ENCODE measurements at places on chromosomes 3 and 15.

GRCh38 chr3:61967019-61967418 lies 405.6 kb downstream of the PTPRG start:
- DNase-seq = no peak

DNA sequence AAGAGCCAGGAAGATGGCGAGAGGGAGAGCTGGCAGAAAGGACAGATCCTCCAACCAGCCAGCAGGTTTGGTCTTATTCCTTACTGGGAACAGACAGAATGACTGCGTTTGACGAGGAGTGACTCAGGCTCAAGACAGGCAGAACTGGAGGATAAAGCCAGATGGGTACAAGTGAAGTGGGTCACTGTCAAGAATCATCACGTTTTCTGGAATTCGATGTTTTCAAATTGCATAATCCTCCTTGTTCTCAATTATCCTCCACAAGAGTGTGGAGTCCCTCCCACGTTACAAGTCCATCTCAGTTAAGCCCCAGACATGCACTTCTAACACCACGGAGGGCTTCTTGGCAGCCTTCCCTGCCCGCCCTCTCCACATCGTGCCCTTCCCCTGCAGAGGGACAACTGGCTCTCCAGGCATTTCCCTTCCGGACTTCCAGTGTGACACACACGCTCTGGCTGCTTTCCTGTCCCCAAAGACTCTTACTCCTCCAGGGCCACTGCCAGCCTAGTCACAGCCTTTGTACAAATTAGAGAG lies 183.1 kb downstream of the CHST2 start:
- peak; percentile 69 for DNase-seq

GRCh38 chr3:151859905-151860304 lies 13.5 kb upstream of the SUCNR1 start:
- peak; percentile 53 for DNase-seq

DNA sequence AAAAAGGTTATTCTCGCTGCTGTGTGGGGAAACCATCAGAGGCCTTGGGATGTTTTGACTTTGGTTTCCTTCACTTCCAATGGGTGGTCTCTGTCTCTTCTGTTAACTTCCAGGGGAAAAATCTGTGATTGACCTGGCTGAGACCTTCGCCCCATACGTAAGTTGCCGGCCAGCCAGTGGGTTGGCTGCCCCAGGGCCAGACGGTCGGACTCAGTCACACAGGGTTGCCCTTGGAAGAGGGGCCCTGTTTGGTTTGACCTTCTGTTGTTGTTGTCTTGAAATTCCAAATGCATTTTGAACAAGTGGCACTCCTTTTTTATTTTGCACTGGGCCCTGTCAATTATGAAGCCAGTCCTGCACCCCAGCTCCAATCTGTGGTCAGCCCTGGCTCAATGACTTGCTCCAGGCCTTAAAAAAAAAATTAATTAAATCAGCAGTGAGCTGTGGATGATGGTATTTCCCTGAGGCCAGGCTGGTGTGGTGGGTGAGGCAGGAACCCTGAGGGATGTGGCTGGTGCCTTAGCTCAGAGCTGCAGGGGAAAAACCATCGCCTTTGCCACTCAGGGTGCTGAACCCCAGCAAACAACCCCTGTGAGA lies 4.5 kb downstream of the FAM107A start:
- no peak for DNase-seq
